ENCODE measurements at places on chromosomes 6 and 20. TPM values are rescaled to one million over a fixed set of nuclear protein-coding genes. Genes with fewer than 3 reads are reported as not detected.
A peak's percentile ranks its signal among the peaks of the same experiment; 100 is the strongest.

The NNAT gene
- polyA plus RNA-seq: 1.1 TPM

The RFX6 gene
- polyA plus RNA-seq: 3.7 TPM

The FRMD1 gene
- 0.46 TPM for polyA plus RNA-seq

The SLC22A16 gene
- not detected for polyA plus RNA-seq

The LPA gene
- polyA plus RNA-seq: 0.51 TPM

The BLOC1S5 gene
- polyA plus RNA-seq: 9.9 TPM

The ZSCAN16 gene
- 6.7 TPM for polyA plus RNA-seq

The OR2J3 gene
- polyA plus RNA-seq: not detected

The CCR6 gene
- polyA plus RNA-seq: 0.70 TPM

The NFATC2 gene
- polyA plus RNA-seq: 10.3 TPM

DNA sequence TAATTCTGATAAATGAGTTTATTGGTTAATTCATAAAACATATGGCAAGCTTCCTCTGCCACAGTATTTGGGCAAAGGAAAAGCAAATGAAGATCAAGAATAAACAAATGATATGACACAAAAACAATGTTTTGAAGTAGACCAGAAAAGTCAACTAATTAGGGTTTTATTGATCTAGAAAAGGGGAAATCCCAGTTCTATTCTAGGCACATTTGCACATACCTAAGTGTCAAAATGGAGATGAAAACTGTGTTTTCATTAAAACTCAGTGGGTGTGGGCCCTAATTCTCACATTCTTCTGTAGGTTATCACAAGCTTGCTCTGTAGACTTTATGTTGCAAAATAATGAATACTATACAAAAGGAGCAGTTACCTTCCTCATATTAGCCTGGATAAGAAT, 69.0 kb upstream of the TENT5A start:
- DNase-seq: no peak

GRCh38 chr6:106046854-106047200, 39.3 kb upstream of the PRDM1 start:
- no peak for DNase-seq

- no peak for DNase-seq
Observed at GRCh38 chr20:42020316-42020715, 402.1 kb upstream of the CHD6 start.

GRCh38 chr6:5167501-5167900, 82.4 kb downstream of the PPP1R3G start:
- DNase-seq: no peak

GRCh38 chr6:26224940-26225847, 138.0 kb downstream of the HFE start:
- DNase-seq: peak; percentile 85

GRCh38 chr6:25637960-25638434, 14.0 kb upstream of the SCGN start:
- peak; percentile 53 for DNase-seq

DNA sequence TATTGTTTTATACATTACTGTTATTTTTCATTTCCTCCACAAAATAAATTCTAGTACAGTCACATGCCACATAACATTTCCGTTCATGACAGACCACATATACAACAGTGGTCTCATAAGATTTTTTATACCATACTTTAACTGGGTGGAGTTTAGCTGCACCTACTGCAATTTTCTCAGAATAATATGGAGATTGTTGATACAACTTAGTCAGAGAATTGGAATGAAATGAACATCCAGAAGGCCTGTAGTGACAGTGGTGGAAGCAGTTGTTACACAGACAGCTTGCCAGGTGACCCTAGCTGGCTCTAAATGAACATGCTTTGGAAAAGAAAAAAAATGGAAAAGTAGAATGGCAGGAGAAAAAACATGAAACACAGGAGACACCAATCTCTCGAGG, 183.2 kb upstream of the TCF21 start:
- no peak for DNase-seq

- DNase-seq: no peak
Observed at GRCh38 chr6:162722226-162722625, 5.3 kb downstream of the PRKN start.

DNA sequence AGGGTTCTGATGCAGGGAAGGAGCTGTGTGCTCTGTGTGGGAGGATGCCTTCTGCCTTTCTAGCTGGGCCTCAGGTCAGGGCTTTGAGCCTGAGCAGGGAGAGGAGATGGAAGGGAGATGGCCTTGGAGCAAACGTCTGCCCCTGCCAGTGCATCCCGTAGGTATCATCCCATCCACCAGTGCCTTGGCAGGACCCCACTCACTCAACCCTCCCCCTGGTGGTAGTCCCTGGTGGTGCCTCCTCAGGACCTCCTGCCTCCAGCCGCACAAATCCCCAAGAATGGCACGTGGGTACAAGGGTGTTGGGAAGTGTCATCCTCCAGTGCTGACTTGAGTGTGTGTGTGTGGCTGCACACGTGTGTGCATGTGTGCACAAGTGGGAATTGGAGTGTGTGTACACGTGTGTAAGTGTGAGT, 23.1 kb upstream of the MICB start:
- DNase-seq: no peak

- no peak for DNase-seq
Observed at GRCh38 chr6:15157479-15157878, 88.4 kb upstream of the JARID2 start.

DNA sequence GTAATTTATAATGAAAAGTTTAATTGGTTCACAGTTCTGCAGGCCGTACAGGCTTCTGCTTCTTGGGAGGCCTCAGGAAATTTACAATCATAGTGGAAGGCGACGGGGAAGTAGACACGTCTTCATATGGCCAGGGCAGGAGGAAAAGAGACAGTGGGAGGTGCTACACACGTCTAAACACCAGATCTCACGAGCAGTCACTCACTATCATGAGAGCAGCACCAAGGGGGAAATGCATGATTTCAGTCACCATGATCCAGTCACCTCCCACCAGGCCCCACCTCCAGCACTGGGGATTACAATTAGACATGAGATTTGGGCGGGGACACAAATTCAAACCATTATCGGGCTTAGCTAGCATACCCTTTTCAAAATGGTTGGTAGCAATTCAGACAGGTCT, 41.2 kb downstream of the EIF2S2 start:
- DNase-seq: no peak

DNA sequence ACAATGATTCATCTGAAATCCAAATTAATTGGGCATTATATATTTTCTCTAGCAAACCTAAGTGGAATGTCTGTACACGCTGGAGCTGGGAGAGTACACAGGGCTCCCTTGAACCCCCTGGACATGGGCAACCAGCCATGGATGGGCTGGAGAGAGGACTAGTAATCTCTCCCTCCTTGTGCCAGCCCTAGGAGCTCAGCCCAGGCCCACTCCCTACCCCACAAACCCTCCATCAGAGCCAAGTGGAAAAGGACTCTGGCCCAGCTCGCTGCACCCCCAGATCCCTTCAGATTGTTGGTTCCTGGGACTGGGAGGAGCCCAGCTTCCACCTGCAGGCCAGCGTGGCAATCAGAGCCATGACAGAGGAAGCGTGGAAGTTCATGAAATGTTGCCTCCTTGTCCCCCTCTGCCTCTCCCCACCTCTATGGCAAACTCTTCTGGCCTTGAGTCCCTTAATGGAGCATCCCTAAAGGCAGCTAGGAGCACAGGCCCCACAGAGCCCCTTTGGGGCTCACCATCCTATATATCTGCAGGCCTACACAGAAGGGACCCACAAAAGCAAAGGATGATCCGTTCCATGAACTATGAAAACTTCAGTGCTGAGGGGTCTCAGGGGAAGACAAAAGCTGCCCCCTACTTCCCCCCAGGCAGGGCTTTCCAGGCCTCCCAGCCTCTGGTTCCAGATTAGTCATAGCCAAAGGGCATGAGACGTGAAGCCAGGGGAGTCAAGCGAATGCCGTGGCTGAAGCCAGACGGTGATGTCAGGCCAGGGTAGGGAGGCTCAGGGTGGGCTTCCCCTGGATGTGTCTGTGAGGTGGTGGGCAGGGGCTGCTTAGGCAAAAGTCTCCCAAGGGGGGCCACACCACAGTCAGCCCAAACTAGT, 126.4 kb upstream of the MAFB start:
- DNase-seq: no peak

DNA sequence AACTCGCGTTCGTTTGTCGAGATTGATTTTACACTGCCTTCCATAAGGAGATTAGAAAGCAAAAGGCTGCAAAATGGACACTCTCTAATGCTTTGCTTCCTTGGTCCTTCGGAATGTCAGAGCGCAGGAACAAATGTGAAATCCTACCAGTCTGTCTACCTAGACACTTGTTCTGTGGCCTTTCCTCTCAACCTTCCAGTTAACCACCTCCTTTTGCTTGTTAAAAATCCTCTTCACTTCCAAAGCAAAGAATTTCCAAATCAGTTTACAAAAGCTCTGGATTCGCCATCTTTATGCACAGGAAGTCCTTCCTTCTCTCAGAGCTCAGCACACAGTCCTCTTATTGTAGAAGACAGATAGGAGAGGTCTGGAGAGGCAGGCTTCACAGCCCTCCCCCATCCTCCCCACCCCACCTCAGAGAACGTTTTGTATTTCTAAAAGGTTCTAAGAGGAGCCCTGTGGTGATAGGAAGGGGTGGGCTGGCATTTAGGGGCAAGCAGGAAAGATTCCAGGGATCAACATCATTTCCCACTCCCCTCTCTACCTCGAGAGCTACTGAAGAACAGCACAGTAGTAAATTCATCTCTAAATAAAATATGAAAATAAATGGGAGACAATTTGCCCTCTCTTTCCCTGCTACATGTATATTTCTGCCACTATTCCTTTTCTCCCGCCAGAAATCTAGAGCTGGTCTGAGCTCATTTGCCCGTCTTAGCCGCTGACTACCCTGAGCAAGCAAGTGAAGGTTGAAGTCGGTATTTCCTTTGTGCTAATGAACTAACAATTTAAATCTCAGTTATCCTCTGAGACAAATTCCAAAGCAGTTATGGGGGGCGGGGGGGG, 18.9 kb downstream of the TFAP2A start:
- no peak for DNase-seq

DNA sequence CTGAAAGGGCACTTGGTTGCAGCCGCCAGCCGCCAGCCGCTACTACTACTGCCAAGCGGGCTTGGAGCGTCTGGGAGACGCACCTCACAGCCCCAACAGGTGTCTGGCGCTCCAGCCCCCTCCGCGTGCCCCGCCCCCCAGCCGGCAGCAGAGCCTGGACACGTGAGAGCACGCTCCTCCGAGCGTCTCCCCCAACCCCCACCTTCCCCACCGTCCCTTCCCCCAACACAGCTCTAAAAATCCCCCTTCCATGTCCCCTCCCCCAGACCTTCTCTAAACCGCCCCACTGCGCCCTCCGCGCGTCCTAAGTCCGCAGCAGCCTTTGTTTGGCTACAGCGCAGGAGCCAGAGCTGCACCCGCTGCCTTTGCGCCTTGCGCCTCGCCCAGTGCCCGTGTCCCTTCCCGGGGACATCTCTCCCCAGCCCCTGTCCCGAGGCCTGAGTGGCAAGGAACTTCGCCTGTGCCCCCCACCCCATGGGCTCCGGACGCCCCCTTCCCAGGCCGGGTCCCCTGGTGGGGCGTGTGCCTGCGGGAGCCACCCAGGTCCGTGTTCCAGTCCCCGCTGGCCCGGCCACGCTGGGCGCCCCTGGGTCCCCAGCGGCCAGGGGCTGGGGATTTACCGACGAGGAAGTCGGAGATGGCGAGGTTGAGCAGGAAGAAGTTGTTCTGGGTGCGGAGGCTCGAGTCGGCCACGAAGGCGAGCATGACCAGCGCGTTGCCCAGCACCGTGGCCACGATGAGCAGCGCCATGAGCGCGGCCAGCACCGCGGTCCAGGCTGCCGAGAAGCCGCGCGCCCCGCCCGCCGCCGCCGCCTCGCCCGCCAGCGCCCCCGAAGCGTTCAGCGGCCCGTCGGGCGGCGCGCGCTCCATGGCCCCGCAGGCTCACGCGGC, 732 bp downstream of the HRH3 start:
- DNase-seq: no peak

DNA sequence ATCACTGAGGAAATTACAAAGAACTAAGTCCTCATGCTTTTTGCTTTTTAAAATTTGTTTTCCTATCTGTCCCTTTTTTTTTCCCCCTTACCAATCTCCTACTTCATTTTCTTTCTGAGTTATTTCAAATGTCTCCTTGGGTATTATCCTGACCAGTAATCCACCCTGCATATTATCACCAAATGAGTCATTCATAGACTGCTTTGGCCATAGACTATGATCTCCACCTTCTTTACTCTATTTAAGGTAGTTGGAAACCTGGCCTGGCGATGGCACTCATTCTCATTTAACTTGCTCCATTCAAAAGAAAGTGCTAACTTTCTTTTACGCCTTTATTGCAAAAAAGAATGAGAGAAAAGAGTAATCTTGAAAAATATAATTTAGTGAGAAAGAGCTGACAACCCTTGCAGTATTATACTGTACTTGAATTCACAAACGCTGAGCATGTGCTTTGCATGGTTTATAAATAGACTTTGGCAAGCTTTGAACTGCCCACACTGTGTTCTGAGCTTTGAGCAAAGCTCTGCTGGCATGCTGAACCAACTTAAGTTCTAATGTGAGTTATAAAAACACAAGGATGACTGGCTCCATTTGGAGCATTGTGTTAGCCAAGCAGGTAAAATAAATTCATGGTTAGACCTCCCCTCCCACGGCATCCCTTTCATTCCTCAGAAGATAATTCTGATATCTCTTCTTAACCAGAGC, 198.9 kb downstream of the NKAIN2 start:
- peak; percentile 8 for DNase-seq

- peak; percentile 13 for DNase-seq
Observed at GRCh38 chr6:152273638-152274037, 363.5 kb downstream of the SYNE1 start.

GRCh38 chr6:168244961-168245551, 74.5 kb downstream of the DACT2 start:
- DNase-seq: no peak

DNA sequence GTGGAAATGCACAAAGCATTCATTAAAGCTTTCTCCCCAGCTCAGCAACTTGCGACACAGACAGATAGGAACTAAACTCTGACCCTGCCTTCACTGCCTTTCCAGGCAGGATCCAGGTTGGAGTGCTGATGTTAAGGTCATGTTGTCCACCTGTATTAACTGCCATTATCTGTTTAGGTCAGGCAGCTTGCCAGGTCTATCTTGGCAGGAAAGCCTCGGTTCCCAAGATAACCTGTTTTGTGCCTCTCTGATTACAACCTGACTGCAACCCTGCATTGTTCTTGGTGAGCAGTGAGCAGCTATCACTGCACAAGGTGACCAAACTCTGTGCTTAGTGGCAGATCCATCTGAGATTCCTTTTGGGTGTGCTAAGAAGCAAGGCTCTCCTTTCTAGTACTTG, 23.2 kb upstream of the ELOVL2 start:
- peak; percentile 30 for DNase-seq

DNA sequence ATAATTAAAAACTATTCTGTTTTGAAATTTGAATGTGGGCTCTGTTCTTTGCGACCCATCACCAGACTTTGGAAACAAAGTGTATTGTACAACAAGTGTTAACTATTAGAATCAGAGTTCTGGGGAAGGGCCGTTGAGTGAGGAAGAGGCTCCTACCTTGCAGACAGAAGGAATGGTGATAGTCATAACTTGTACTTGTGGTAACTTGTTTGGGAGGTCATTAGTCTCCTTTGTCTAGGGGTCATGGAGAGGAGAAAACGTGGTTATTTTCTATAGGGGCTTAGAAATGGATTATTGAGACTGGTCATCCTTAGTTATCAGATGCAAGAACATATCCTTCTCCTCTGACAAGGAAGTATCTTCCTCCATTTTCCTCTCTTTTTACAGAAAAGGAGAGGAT, 174.8 kb downstream of the BMP2 start:
- DNase-seq: no peak

GRCh38 chr6:89963391-89963790, 69.1 kb downstream of the GJA10 start:
- no peak for DNase-seq

GRCh38 chr6:110017306-110017705, 39.2 kb downstream of the GPR6 start:
- no peak for DNase-seq

GRCh38 chr6:112409311-112409710, 62.2 kb downstream of the RFPL4B start:
- DNase-seq: no peak

GRCh38 chr6:154572556-154572955, 62.1 kb upstream of the CNKSR3 start:
- DNase-seq: no peak
